A549 treated with Mapracorat at 1 μM for 4 hours (cell line): ENCODE measurements at places on chromosomes 1 and 21. TPM values are rescaled to one million over a fixed set of nuclear protein-coding genes. Genes with fewer than 3 reads are reported as not detected.

Gene HTR6
- 0.15 to 0.22 TPM (median 0.19 TPM) in 4 of 5 replicates, not detected in the other for total RNA-seq

Gene FLG2
- total RNA-seq = not detected in 5 replicates

Gene C1orf185
- total RNA-seq = not detected in 5 replicates

Gene CHIA
- total RNA-seq = not detected in 5 replicates

Gene TNFRSF8
- 0.09 to 0.16 TPM (median 0.13 TPM) in 5 replicates for total RNA-seq

Gene BARHL2
- total RNA-seq = not detected in 5 replicates

Gene ACBD6
- total RNA-seq = 53.7 to 60.4 TPM (median 59.9 TPM) in 5 replicates

Gene ZNF669
- 2.8 to 4.5 TPM (median 3.4 TPM) in 5 replicates for total RNA-seq

Gene GBP7
- total RNA-seq = not detected in 5 replicates

Gene HAPLN2
- total RNA-seq = 0.17 to 0.18 TPM in 2 of 5 replicates, not detected in the others

Gene BTG3
- total RNA-seq = 21.4 to 27.8 TPM (median 27.4 TPM) in 5 replicates
